ENCODE measurements at places on chromosomes 1 and 21.

DNA sequence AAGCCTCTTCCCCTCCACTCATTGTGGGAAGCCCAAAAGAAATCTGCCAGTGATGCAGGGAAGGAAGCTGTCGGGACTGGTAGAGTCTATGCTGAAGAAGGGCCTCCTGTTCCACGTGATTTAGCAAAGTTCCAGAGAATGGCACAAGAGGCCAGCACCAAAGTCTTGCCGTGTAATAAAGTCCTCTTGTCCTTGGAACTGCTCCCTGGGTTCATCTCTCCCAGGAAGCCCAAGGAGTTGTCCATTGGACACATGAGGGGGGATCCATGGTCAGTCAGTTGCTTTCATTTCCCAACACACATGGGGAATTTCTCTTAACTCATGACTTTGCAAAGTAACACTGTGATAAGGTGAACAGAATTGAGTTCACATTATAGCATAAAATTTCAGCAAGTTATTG lies 116.1 kb upstream of the RAB4A start:
- DNase-seq: no peak

GRCh38 chr1:184143449-184143848 lies 91.9 kb downstream of the TSEN15 start:
- no peak for DNase-seq

DNA sequence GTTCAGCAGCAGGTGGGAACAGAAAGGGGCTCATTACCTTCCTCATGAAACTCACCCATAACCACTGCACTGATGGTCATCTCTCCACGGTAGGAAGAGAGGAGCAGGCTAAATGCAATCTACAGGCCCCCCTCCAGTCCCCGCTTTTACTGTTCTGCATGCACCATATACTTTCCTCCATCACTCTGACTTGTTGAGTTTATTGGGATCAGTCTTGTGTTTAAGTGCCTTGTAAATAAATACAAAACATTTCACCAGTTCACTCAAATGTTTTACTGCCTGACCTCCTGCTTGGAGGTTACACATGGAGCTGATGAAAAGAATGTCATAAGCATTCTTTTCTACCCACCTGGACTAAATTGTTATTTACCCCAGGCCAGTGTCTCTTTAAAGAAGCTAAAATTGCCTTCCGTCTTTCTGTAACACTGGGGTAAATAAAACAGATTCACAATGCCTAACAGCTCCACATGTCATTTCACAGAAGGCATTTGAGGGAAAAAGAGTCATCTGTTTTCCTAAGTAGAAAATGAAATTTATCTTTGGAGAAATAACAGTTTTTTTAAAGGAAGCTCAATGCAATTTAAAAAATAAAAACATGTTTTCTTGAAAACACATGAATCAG lies 30.7 kb downstream of the PTPN14 start:
- DNase-seq: no peak

- peak; percentile 72 for DNase-seq
Observed at GRCh38 chr21:38733972-38734546, 71.7 kb upstream of the ETS2 start.

- no peak for DNase-seq
Observed at GRCh38 chr1:162672622-162673260, 40.5 kb downstream of the DDR2 start.

DNA sequence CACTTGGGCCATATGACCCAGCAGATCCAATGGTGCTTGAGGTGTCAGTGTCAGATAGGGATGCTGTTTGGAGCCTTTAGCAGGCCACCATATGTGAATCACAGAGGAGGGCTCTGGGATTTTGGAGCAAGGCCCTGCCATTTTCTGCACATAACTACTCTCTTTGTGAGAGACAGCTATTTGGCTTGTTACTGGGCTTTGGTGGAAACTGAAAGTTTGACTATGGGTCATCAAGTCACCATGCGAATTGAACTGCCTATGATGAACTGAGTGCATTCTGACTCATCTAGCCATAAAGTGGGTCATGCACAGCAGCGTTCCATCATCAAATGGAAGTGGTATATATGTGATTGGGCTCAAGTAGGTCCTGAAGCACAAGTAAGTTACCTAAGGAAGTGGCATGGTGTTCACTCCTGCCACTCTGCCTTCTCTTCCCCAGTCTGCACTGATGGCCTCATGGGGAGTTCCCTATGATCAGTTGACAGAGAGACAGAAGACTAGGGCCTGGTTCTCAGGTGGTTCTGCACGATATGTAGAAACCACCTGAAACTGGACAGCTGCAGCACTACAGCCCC lies 447.3 kb downstream of the AGBL4 start:
- no peak for DNase-seq

DNA sequence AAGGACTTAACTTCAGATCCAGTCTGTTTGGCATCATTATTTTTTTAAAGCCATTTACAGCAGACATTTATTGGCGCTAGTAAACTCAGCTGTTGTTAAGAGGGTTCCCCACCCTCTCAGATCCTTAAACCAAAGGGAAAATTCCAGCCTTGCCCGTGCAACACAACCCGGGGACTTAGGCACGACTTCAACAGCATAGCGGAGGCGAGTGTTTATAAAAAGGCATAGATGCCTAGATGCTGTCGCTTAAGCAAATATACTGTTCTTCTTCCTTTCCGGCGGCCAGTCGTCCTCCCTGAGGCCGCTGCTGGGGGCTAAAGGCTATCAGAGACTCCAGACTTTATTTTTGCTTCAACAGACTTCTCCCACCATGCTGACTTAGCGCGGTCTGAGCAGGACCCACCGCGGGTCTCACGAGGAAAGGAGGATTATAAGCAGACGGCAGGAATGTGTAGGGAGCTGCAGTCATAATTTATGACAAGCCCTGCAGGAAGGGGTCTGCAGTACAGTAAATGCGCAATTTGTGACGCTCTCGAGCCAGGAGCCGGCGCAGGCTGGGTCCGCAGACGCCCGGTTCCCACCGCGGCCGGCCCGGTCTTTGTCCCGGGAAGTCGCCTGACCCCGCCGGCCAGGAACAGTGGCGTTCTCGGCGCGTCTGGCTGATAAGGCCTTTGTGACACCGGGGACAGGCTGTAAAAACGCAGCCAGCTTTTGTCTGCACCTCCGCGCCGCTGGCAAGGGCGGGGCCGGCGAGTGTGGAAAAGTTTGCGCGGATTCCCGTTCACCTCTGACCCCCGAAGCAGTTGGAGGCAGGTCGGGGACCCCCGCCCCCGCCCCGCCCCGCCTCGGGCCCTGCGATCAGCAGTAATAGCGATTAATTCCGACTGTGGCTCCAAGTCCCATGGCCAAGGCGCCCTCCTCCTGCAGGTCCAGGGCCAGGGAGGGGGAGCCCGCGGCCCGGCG lies 61.2 kb upstream of the ARHGEF16 start:
- DNase-seq: no peak

All from NB4 (cell line).